Kidney (tissue), 22 donors: ENCODE measurements at places on chromosomes 6 and 20. TPM values are rescaled to one million over a fixed set of nuclear protein-coding genes. Genes with fewer than 3 reads are reported as not detected.
A peak's percentile ranks its signal among the peaks of the same experiment; 100 is the strongest.

TLDC2 gene
- total RNA-seq, result 2.3 TPM

TSPO2 gene
- total RNA-seq, result 0.44 TPM

SRSF12 gene
- 2.3 TPM for total RNA-seq

GRIK2 gene
- total RNA-seq, result 0.82 TPM

PSORS1C2 gene
- total RNA-seq, result not detected

RIPPLY2 gene
- total RNA-seq, result 0.38 TPM

FAM162B gene
- total RNA-seq, result 4.3 TPM

CTAGE9 gene
- total RNA-seq, result not detected

HRH3 gene
- total RNA-seq, result not detected

INSM1 gene
- total RNA-seq, result not detected

RFX6 gene
- not detected for total RNA-seq

DNA sequence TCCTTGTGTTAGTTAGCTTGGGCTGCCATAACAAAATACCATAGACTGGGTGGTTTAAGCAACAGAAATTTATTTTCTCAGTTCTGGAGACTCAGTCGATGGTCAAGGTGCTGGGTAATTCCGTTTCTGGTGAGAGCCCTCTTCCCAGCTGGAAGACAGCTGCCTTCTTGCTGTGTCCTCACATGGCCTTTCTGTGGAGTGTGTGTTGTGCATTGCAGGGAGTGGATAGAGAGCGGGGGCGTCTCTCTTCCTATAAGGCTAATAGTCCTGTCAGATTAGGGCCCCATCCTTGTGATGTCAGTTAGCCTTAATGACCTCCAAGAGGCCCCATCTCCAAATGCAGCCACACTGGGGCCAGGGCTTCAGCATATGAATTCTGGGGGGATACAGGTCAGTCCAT lies 19.2 kb downstream of the CHMP4B start:
- H3K27me3 ChIP-seq, result no peaks in the 10 kb centered on the region
- peaks cover 48% of the 10 kb centered on the region for H3K4me1 ChIP-seq
- DNase-seq, result peak; percentile 58
- H3K36me3 ChIP-seq, result no peaks in the 10 kb centered on the region

- peaks cover 18% of the 10 kb centered on the region for H3K36me3 ChIP-seq
- H3K4me3 ChIP-seq, result no peak overlapping the region
- H3K27ac ChIP-seq, result no peak overlapping the region
- no peak for DNase-seq
These were observed 19.8 kb downstream of the MTRES1 start for GRCh38 chr6:107047807-107048206.

GRCh38 chr6:79954849-79955248 lies 7.5 kb upstream of the ELOVL4 start:
- no peak overlapping the region for H3K4me3 ChIP-seq
- no peaks in the 10 kb centered on the region for H3K27me3 ChIP-seq
- H3K4me1 ChIP-seq, result no peaks in the 10 kb centered on the region
- DNase-seq, result no peak

- no peaks in the 10 kb centered on the region for H3K4me1 ChIP-seq
- no peak overlapping the region for H3K27ac ChIP-seq
- H3K4me3 ChIP-seq, result no peak overlapping the region
- no peaks in the 10 kb centered on the region for H3K27me3 ChIP-seq
These were observed 59.6 kb downstream of the RAB44 start for GRCh38 chr6:36757206-36757605.

DNA sequence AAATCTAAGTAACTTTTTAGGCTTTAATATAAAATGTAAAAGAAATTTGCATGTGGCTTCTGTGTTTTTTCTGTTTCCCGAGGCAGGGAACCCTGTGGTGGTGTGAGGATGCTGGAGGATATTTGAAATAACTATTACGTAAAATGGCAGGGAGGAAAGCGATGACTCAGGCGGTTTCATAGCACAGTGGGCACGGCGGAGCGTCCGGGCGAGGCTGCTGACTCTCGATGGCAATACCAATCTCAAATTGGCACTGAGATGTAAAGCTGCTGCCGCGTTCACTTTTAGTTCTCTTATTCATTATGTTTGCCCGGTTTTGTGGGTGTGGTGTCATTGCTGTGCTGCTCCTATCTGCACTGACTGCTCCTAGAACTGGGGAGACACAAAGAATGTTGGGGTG lies 254.3 kb downstream of the THBS2 start:
- no peak overlapping the region for H3K4me3 ChIP-seq
- H3K27me3 ChIP-seq, result no peaks in the 10 kb centered on the region
- no peaks in the 10 kb centered on the region for H3K36me3 ChIP-seq
- no peak overlapping the region for H3K27ac ChIP-seq

DNA sequence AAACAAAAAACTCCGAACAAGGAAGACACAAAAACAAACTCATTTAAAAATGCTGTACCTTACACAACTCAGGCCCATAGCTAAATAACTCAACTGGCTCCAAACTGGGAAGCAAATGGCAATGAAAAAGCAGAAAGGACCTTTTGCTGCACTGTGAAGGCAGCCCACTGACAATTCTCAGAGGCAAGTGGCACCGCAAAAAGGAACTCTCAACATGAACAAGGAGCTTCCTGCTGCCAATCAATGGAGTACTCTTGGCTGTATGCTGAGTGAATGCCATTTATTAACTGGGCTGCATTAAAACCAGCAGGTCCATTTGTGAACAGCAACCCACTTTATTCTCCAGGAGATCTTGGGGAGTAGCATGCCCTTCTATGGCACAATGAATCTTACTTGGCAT lies 209.9 kb downstream of the PTPRK start:
- no peaks in the 10 kb centered on the region for H3K27me3 ChIP-seq
- no peaks in the 10 kb centered on the region for H3K36me3 ChIP-seq
- no peaks in the 10 kb centered on the region for H3K4me1 ChIP-seq
- H3K27ac ChIP-seq, result no peak overlapping the region

GRCh38 chr20:43178080-43178479 lies 11.6 kb downstream of the PTPRT start:
- H3K27me3 ChIP-seq, result no peaks in the 10 kb centered on the region
- no peaks in the 10 kb centered on the region for H3K36me3 ChIP-seq
- H3K4me3 ChIP-seq, result no peak overlapping the region
- DNase-seq, result no peak
- H3K27ac ChIP-seq, result no peak overlapping the region
- H3K4me1 ChIP-seq, result no peaks in the 10 kb centered on the region

- no peaks in the 10 kb centered on the region for H3K36me3 ChIP-seq
- peak overlapping the region; percentile 39 for H3K27ac ChIP-seq
- no peaks in the 10 kb centered on the region for H3K27me3 ChIP-seq
- peaks cover 23% of the 10 kb centered on the region for H3K4me1 ChIP-seq
- no peak overlapping the region for H3K4me3 ChIP-seq
These were observed 11.2 kb upstream of the MRPS18A start for GRCh38 chr6:43698584-43699349.

DNA sequence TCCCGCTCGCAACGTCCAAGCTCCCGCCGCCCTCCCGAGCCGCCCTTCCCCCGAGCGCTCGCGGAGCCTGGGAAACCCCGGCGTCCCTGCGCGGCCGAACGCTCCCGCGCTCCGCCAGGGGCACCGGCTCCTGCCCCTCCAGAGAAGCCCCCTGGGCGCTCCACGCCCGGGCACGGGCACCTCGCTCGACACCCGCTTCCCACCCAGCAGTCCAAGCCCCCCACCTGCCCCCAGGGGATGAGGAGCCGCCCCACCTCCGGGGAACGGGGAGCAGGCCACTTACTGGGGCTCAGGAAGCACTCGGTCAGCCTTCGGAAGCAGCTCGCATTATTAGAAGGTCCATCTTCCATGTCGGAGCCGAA lies 1.4 kb downstream of the PDE10A start:
- peaks cover 12% of the 10 kb centered on the region for H3K27me3 ChIP-seq
- H3K36me3 ChIP-seq, result no peaks in the 10 kb centered on the region
- DNase-seq, result no peak
- H3K4me3 ChIP-seq, result peak overlapping the region; percentile 59
- H3K4me1 ChIP-seq, result peaks cover 12% of the 10 kb centered on the region

DNA sequence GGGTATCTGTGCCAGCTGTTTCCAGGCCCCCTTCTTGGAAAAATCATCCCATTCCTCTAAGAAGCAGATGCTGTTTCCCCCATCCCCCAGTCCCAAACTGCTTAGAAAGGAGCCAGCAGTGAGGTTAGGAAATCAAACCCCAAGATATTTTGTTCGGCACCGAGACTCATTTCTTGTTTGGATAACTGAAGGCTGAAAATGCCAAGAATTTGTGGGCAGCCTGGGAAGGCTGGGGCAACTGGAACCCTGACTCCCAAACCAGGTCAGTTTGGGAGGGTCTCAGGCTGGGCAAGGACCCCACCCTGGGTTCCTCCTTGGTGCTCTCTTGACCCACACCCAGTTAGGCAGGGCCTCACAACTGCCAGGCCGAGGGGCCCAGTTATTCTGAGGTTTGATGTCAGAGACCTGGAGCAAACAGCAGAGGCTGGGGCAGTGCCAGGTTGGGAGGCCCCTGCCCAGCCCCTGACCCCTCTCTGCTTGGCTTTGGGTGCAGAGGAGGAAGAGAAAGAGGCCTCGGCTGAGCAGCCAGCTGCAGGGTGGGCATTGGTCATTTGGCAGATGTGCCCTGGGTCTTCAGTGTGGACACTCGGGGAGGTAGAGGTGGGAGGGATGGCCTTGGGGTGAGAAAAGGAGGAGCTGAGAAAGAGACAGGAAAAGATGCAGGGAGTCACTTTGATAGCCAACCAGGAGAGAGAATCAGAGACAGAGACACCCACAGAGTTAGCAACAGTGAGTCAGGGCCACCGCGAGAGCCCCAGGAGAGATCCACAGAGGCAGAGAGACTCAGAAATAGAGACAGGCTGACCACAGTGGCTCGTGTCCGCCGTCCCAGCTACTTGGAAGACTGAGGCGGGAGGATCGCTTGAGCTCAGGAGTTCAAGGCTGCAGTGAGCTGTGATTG lies 5.0 kb downstream of the ANGPT4 start:
- DNase-seq, result peak; percentile 12
- no peak overlapping the region for H3K4me3 ChIP-seq
- no peaks in the 10 kb centered on the region for H3K4me1 ChIP-seq
- no peak overlapping the region for H3K27ac ChIP-seq
- H3K27me3 ChIP-seq, result no peaks in the 10 kb centered on the region

DNA sequence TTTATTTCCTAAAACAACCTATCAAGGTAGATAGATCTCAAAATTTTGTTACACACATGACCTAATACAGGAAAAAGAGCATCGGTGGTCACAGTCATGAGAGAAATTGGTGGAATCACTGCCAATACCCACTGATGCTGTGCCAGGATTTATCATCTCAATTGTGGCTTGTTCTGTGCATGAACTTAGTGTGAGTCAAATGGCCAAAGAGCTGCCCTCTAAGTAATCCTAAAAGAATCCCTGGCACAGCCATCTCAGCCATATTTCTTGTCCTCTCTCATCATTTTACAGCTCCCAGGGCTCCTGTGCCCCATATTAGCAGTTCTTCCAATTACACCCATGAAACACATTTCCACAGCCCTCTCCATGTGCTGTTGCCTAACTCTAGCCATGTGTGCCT lies 6.1 kb downstream of the GSTA5 start:
- H3K4me3 ChIP-seq, result no peak overlapping the region
- H3K4me1 ChIP-seq, result no peaks in the 10 kb centered on the region
- no peak for DNase-seq
- H3K27ac ChIP-seq, result no peak overlapping the region

- no peaks in the 10 kb centered on the region for H3K27me3 ChIP-seq
- peak; percentile 61 for DNase-seq
- no peak overlapping the region for H3K4me3 ChIP-seq
These were observed 5.2 kb upstream of the TFEB start for GRCh38 chr6:41740366-41741162.

DNA sequence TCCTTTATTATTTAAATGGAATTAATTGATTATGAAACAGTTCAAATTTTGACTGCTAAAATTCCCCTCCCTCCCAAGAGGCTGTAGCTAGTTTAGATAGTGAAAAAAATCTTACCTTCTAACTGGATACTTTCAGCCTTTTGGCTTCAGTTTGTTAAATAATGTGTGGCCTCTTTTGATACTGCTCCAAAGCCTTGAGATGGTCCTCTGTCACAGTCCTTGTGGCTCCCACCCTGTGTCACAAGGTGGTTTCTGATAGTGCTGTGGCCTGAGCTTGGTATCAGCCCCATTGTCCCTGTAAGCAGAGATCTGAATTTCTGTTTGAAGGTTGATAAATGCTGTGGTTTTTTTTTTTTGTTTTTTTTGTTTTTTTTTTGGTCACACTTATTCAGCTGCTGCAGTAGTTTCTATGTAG lies 20.8 kb downstream of the PANK2 start:
- no peak overlapping the region for H3K4me3 ChIP-seq
- no peaks in the 10 kb centered on the region for H3K27me3 ChIP-seq
- no peak for DNase-seq
- no peak overlapping the region for H3K27ac ChIP-seq
- H3K4me1 ChIP-seq, result no peaks in the 10 kb centered on the region

DNA sequence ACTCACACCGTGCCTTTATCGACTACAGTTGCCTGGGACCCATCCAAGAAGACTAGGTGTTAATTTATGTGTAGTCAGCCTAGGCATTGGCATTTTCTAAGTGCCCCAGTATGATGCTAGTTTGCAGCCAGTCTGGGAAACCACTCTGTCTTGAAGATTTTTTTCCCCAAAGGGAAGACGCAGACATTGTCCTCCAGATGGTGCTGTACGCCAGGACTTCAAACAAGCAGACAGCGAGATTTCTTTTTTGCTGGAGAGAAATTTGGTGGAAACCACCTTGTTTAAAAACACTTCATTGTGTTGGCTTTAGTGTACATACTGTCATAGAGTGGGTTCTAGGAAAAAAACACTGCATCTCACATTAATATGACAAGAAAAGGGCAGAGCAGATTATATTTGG lies 30.0 kb downstream of the ALDH5A1 start:
- H3K27me3 ChIP-seq, result no peaks in the 10 kb centered on the region
- peak; percentile 40 for DNase-seq
- no peaks in the 10 kb centered on the region for H3K4me1 ChIP-seq

DNA sequence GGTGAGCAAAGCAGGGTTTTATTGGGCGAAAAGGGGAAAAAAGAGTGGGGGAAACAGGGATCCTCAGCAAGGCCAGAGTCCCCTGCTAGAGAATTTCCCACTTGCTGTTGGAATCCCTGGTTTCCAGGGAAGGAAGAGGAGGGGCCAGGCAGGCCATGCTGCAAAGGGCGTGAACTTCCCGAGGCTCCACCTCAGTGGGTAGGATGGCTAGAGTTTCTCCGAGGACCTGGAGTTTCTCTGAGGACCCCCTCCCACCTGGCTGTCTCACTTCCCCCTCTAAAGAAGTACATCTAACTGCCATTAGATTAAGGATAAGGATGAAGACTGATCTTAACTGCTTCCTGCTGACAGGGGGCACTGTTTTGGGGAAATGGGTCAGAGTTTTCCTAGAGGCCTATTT lies 1239.3 kb upstream of the GJE1 start:
- no peaks in the 10 kb centered on the region for H3K36me3 ChIP-seq
- H3K27me3 ChIP-seq, result no peaks in the 10 kb centered on the region
- no peaks in the 10 kb centered on the region for H3K4me1 ChIP-seq
- no peak overlapping the region for H3K27ac ChIP-seq

DNA sequence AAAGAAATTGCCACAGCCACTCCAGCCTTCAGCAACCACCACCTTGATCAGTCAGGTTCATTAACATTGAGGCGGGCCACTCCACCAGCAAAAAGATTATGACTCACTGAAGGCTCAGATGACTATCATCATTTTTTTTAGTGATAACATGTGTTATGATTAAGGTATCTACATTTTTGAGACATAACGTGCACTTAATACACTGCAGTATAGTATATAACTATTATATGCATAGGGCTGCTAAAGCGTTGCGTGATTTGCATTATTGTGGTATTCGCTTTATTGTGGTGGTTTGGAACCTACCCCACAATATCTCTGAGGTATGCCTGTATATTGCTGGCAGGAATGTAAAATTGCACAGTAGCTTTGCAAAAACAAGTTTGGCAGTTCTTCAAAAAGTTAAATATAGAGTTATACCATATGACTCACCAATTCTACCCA lies 6.8 kb upstream of the RIPK1 start:
- H3K27me3 ChIP-seq, result no peaks in the 10 kb centered on the region
- H3K4me1 ChIP-seq, result peaks cover 6% of the 10 kb centered on the region
- no peaks in the 10 kb centered on the region for H3K36me3 ChIP-seq

GRCh38 chr20:35953387-35954199 lies 709 bp downstream of the SCAND1 start:
- no peaks in the 10 kb centered on the region for H3K36me3 ChIP-seq
- no peaks in the 10 kb centered on the region for H3K27me3 ChIP-seq
- peak overlapping the region; percentile 94 for H3K4me3 ChIP-seq
- peaks cover 3% of the 10 kb centered on the region for H3K4me1 ChIP-seq
- no peak for DNase-seq
